ENCODE measurements at places on chromosomes 13 and 19.

GRCh38 chr19:8835877-8836276, 3.7 kb downstream of the MBD3L1 start:
- DNase-seq = no peak

GRCh38 chr13:76016799-76017400, 380.8 kb downstream of the LMO7 start:
- no peak for DNase-seq

DNA sequence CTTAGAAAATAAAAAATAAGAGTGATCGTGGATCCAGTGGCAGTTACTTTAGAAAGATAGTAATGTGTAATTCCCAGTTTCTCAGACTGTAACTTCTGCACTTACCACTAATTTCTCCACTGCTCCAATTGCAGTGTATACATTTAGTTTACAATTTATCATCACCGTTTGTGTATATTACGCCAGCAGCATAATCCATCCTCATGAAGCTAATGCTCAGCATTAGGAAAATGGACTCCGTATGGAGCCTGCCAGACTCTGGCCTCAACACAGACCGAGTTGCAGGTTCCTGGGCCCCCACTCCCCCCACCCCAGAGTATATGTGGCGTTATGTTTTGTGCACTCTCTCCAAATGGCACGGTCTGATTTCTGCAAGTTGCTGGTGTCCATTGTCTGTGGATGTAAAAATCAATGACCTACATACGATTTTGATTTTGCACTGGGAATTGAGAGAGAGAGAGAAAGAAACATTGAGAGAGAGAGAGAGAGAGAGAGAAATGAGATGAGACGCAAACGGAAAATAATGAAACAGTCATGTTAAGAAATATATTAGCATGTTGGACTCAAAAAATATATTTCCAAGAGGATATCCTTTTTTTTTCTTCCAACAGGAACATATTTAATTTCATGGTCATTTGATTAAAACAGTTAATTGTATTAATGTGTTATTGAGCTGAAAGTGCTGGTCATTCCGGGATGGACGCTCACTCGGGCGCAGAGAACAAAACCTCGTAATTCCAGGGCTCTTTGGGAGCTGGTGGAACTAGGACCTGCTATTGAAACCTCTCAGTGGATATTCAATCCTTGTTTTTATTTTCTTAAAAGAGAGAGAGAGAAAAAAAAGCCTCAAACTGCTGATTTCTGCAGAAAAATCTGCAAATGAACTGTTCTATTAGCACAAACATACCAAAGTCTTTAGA, 278.8 kb downstream of the TSHZ3 start:
- DNase-seq = no peak

DNA sequence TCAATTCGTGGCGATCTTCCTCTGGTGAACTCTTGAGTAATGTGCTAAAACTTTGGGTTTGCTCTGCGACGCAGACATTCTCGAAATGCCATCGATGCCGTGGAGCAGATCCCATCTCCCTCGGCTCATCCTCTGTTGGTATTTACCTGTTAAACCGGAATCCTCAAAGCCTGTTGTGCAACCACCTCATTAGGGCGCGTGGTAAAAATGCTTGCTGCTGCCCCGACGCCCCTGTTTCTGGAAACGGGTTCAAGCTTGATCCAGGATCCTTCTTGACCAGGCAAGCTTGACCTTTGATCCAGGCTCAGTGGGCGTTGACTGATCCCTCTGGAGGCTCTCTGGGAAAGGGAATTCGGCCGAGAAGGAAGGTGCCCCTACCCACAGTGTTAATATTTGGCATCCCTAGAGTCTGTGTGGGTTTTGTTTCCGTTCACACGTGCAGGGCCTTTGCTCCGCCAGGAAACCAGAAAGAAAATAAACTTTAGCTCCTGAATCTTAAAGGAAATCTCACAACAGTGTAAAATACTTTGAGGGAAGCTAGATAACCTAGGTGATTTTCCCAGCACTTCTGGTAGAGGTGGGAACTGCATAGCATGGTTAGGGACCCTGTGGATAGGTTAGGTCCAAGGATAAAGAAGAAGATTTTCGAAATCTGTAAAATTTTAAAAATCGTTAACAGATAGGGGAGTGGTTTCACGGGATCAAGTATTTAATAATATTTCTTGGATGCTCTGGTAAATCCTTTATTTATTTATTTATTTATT, 1.1 kb downstream of the LSM14A start:
- peak; percentile 24 for DNase-seq

GRCh38 chr19:48961051-48961649, 4.0 kb upstream of the FTL start:
- no peak for DNase-seq

- no peak for DNase-seq
Measured at GRCh38 chr19:33503433-33504057, 18.0 kb downstream of the PEPD start.

- DNase-seq = no peak
Measured at GRCh38 chr19:55676383-55676782, 1.4 kb downstream of the EPN1 start.

DNA sequence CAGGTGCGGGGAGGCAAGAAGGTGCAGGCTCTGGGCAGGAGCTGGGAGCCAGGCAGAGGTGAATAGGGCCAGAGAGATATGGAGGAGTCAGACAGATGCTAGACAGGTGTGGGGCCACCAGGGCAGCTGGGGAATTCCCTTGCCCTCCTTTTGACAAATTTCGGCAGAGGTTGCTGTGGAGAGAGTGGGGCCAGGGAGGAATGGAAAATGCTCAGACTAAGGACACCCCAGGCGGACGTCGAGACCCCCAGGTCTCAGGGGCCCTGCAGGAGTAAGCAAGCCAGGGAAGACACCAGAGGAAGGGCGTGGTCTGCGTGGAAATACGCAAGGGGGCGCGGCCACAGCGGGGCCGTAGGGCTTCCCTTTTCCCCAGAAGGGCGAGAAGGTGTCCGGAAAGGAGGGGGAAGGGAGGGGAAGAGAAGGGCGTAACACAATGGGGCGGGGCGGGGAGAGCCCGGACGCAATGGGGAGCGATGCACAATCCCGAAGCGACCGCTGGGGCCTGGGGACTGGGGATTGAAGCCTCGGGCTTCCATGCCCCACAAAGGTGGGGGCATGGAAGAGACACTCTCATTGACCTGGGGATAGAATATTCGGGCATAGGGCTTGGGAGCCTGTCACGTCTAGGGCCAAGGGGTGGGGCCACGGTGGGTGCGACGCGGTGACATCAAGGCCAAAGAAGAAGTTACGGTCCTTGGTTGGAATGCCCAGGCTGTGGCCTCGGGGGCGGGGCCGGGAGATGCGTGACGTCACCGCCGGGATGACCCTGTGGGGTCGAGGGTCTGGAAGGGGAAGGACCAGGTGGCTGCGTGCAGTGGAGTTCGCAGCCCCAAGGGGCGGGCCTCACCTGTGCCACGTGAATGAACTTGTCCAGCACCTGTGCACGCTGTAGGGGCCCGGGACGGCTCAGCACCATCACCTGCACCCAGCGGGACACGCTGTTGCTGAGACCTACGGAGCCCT, 8.2 kb downstream of the RASGRP4 start:
- DNase-seq = no peak

DNA sequence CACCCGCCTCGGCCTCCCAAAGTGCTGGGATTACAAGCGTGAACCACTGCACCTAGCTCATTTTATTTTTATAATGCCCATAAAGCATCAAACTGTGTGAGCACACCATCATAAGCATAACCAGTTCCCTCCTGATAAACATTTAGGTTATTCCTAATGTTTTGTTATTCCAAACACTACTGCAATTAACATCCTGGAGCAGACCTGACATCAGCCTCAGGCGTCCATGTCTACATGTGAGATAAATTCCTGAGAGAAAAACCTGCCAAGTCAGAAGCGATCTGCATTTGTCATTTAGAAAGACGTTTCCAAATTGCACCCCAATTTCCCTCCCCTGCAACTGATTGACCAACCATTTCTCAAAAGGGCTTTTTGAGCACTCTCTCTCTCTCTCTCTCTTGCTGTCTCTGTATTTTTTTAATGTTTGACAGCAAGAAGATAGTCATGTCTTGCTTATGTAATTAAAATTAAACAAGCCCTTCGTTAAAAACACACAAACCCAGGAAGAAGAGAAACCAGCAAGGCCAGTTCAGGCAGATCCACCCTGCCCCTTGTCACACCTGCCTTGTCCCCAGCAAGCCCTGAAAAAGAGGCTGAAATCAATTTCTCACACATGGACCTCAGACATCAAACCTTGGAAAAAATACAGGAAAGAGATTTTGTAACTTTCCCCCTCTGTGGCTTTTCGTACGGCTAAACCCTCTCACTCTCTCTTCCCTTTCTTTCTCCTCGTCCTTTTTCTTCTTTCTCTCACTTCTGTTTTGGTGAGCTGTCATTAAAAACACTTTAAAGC, 9.9 kb downstream of the LYPD3 start:
- DNase-seq = no peak

DNA sequence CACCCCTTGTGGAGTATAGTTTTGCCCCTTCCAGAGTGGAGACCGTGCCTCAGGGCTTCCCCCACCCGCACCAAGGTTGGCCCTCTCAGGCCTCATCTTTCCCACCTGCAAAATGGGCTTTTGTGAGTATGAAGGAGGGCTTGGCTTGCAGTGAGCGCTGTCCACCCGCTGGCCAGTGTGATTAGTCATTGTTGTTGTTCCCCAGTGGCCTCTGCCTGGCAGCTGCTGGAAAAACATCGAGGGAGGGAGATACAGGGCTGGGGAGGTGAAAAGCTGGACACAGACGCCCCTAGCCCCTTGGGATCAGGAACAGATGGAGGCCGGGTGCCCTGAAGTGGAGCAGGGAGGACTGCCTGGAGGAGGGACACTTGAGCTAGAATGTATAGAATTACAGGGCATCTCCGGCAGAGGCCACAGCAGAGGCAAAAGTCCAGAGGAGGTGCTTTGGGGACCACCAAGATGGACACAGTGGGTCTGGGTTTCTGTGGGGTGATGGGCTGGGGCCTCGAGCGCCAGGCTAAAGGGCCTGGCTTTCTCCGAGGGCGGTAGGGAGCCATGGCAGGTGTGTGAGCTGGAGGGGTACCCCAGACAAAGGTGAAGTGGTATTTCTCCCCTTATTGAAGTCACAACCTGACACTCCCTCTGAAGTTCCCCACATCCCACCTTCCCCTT, 3.9 kb upstream of the IL12RB1 start:
- DNase-seq = no peak
